ENCODE measurements at places on chromosomes 13 and 19. TPM values are rescaled to one million over a fixed set of nuclear protein-coding genes. Genes with fewer than 3 reads are reported as not detected.

The HTR2A gene
- total RNA-seq, result not detected

The SUCLA2 gene
- total RNA-seq, result 58.7 TPM

The PSG6 gene
- total RNA-seq, result not detected

The CABP5 gene
- total RNA-seq, result not detected

The NLRP9 gene
- total RNA-seq, result not detected

The CEACAM5 gene
- 0.72 TPM for total RNA-seq

The KLK14 gene
- not detected for total RNA-seq

The LSM7 gene
- total RNA-seq, result 52.5 TPM

The ZNF45 gene
- total RNA-seq, result 15.0 TPM

The SLC17A7 gene
- total RNA-seq, result 0.88 TPM

The ZNF492 gene
- not detected for total RNA-seq

The MEDAG gene
- 4.0 TPM for total RNA-seq

The CEACAM20 gene
- total RNA-seq, result not detected

The UNC13A gene
- total RNA-seq, result 4.3 TPM

The ZNF541 gene
- total RNA-seq, result 11.5 TPM

The YJEFN3 gene
- 1.1 TPM for total RNA-seq

The SIGLEC12 gene
- 1.4 TPM for total RNA-seq

The DCT gene
- 2.3 TPM for total RNA-seq

The TNFRSF19 gene
- total RNA-seq, result 3.2 TPM

The ZNF135 gene
- 1.2 TPM for total RNA-seq

The NLRP11 gene
- not detected for total RNA-seq

The SRRM5 gene
- total RNA-seq, result 0.15 TPM

The ZNF431 gene
- total RNA-seq, result 54.6 TPM

The KLK3 gene
- 0.11 TPM for total RNA-seq

The SHISA2 gene
- total RNA-seq, result 0.07 TPM

The RXFP2 gene
- not detected for total RNA-seq

The MTUS2 gene
- total RNA-seq, result not detected

The NCCRP1 gene
- 0.11 TPM for total RNA-seq

The SHISA7 gene
- total RNA-seq, result 0.08 TPM

The HCST gene
- 3.1 TPM for total RNA-seq

The BTBD2 gene
- total RNA-seq, result 25.6 TPM

The F2RL3 gene
- 2.3 TPM for total RNA-seq

The HDGFL2 gene
- total RNA-seq, result 30.7 TPM

The CEACAM4 gene
- total RNA-seq, result not detected

The POSTN gene
- total RNA-seq, result 9.6 TPM

The FRY gene
- 7.9 TPM for total RNA-seq

The ASPDH gene
- total RNA-seq, result 0.38 TPM

The CYP4F2 gene
- not detected for total RNA-seq

The BST2 gene
- 920 TPM for total RNA-seq

The SMIM44 gene
- total RNA-seq, result not detected

The FFAR2 gene
- total RNA-seq, result not detected
